ENCODE measurements at places on chromosomes 2 and 18.

DNA sequence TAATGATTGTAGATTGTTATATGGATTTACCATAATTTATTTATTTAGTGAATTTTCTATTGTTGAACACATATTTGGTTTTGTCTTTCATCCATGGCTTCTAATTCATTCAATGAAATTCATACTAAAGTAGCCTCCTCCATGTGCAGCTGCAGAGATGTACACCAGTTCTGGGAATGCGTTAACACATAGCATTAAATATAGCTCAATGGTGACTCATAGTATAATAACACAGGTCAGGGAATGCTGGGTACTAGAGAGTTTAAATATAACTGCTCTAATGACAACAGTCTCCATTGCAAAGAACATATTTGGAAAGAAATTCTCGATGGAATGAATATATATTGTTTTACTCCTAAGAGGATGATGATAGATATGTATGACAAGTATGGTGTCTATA, 1190.2 kb upstream of the NRXN1 start:
- DNase-seq, result no peak

DNA sequence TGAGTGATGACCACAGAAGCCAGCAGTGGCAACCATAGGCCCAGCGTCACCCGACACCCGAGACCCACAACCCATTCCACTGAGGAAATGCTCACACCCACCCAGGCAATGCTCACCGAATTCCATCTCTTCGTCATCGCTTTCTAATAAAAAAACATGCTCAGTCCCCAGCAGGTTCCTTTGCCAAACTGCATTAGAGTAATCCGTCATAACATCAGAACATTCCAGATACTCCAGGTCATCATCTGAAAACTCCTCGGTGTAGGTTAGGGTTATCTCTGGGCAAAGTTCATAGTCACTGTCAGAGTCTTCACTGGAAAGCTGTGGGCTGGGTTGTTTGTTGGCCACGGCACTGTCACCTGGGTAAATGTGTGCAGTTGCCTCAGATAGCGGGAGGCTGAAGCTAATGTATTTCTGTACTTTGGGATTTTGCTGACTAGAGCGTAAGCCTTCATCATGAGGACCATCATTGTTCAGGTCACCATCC, 49.3 kb downstream of the ALPK2 start:
- DNase-seq, result no peak

DNA sequence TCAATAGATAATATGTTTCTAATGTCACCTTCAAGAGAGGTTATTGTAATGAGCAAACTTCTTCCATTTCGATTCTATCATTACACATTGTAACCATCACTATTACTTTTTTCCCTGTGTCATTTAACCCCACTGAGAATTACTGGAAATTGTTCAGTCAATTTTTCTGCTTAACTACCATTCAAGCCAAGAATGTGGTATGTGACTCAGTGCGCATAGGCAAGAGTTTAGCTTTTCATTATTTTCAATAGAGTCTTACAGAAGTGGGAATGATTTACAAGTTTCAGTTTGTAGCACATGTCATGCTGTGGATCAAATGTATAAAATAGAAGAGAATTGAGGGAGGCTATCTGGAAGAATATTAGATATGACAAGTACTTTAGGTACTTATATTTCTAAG, 34.3 kb upstream of the PIEZO2 start:
- DNase-seq, result no peak

GRCh38 chr2:142131010-142131669, at the start of gene LRP1B:
TSS of gene LRP1B (minus strand) at chr2:142131016. CDS start at chr2:142130729, 287 bp downstream.
- no peak for DNase-seq

GRCh38 chr2:7670905-7671641, 753.9 kb downstream of the RNF144A start:
- DNase-seq, result no peak

- no peak for DNase-seq
These were observed 17.3 kb downstream of the SPOPL start for GRCh38 chr2:138518860-138519259.

DNA sequence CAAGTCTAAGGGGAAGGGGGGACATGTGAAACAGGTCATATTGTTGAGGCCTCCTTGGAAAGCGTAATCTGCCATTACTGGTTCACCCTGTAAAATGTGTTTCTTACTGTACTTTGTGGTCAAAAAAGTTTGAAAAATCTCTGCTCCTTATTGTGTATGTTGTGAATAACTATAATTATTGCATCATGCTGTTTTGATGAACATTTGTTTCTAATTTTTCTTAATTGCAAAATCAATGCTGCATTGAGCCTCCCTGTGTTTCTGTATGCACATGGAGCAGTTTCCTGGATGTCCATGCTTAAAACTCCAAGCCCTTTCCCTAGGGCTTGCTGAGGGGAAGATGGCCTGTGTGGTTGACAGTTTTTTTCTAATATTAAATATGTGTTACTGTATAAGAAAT, 158.6 kb downstream of the RNF144A start:
- DNase-seq, result no peak
